ENCODE measurements at places on chromosomes 6 and 20. TPM values are rescaled to one million over a fixed set of nuclear protein-coding genes. Genes with fewer than 3 reads are reported as not detected.

DNA sequence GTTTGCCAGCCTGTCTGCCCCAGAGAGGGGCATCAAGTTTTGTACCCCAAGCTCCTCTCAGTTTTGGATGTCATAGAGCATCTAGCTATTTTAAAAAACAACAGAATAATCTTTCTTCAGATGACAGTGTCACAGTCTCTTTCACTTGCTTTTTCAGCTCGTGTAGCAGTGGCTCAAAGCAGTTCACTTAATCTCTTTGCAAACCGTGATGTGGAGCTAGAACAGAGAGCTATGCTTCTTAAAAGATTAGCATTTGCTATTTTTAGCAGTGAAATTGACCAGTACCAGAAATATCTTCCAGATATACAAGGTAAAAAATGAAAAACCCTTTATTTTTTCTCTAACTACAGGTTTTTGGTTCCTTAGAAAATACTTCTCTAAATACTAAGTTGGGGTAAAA is 37.3 kb downstream of the PGM3 start:
- DNase-seq: no peak

GRCh38 chr6:145031001-145031400 is 704.3 kb downstream of the EPM2A start:
- DNase-seq: no peak

- DNase-seq: no peak
Measured at GRCh38 chr6:1747003-1747402, 137.3 kb downstream of the FOXC1 start.

The PKIB gene
- total RNA-seq: 0.38 TPM

- DNase-seq: no peak
Measured at GRCh38 chr6:154261688-154262397, 94.8 kb downstream of the IPCEF1 start.
